ENCODE measurements at places on chromosomes 7 and 10.
A peak's percentile ranks its signal among the peaks of the same experiment; 100 is the strongest.

DNA sequence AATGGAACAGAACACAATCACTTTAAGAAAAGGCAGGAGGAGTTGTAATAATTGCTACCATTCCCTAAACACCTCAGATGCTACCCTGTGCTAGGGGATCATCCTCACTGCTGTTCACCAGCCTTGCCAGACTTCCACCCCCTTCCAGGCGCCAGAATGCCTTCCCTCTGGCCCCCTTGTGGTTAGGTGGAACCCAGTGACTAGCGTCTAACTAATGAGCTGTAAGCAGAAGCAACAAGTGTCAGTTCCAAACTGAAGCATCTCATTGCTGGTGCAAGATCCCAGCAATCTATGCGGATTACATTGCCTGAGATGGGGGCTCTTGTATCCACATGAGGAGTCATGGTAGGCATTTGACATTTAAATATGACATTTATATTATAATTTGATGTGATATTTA, 86.6 kb downstream of the FRMD4A start:
- DNase-seq = no peak

GRCh38 chr7:81870608-81871007, 100.8 kb upstream of the HGF start:
- DNase-seq = no peak

DNA sequence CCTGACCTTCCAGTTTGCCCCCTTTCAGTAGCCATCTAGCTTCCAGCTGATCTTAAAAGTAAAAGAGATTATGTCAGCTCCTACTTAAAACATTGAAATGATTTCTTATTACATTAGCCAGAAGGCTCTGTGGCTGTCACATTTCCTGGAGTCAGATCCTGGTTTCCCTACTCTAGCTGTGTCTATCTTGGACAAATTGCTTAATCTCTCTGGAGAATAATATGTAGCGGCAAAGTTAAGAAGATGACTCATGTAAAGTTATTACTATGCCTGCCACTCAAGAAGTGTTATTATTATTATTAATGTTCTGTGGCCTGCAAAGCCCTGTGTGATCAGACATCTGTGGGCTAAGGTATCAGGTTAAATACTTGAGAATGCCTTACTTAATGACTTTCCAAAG, 107.2 kb downstream of the RUNDC3B start:
- peak; percentile 0 for DNase-seq

DNA sequence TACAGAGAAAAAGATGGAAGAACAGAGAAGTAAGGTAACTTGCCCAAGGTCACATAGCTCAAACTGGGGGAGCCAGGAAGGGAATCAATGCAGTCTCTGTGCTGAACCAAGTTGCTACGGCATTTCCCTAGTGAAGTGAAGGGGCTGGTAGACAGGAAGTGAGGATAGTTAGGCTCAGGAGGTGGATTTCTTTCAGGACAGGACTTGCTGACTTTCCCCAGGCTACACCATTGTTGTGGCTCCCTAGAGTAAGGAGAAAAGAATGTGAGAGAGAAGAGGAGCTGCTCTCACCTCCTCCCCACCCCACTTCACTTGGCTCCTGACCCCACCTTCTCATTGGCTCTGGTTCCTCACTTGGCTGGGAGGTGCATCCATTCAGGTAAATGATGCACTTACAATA, 316.9 kb downstream of the INHBA start:
- no peak for DNase-seq

DNA sequence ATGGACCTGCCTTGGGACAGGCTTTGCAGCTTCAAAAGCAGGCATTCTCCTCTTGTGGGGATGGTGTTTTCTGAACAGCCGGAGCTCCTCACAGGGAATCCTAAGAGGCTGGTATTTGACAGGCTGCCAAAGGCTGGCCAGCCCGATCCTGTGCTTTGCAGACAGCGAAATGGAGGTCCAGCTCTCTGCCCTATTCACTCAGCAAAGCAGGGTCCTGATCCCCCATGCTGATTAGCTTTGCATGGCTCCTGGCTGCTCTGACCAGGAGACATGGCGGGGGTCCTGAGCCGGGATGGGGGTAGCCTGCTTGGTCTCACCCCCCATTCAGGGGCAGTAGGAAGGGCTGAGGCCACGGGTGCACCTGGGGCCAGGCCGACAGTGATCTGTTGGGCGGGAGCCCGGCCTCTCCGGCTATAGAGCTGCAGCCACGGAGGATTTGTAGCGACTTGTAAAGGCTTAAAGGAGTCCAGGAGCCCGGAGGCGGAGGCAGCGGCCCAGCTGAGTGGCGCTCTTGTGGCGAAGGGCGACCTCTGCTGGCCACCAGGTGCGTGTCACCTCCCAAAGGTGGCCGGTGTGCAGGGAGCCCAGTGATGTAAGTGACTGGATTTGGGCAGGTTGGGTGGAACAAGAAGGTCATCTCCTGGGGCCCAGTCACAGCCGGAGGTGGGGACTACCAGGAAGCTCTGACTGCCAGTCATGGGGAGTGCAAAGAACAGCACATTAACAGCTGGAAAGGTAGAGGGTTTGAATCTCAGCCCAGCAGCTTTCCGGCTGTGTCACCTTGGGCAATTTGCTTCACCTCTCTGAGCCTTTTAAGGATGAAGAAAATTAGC, 126.5 kb downstream of the ZMIZ1 start:
- peak; percentile 80 for DNase-seq

DNA sequence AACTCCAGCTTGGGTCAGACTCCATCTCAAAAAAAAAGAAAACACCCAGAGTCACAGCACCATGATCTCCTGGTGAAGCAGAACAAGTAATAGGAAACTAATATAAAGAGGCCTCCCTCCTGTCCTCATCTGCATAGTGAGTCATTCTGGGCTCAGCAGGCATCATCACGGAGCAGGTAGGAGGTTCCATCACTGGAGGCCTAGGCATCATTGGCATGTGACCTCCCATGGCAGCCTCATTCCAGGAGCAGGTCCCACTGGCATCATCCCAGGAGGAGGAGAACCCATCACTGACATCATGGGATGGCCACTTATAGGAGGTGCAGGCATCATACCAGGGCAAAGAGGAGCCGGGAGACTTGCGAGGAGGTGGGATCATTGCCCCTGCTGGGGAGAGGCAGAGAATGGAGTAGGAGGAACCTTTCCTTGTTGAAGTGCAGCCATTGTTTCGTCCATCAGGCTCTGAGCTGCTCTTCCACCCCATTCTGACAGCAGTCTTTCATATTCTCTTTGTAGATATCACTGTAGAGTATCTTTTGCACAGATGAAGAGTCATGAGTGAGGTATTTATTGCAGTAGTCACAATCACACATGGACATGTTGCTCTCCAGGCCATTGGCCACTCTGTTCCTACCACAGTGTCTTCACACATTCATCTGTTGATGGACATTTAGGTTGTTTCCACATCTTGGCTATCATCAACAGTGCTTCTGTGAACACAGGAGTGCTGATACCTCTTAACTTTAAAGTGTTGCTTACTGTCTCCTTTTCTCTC, 73.8 kb downstream of the OSBPL3 start:
- DNase-seq = no peak

GRCh38 chr7:109407756-109408155, 838.1 kb downstream of the DNAJB9 start:
- DNase-seq = no peak

GRCh38 chr7:12907774-12908173, 220.3 kb downstream of the ARL4A start:
- no peak for DNase-seq

- peak; percentile 59 for DNase-seq
Observed at GRCh38 chr10:97612386-97612785, 20.9 kb downstream of the MORN4 start.

DNA sequence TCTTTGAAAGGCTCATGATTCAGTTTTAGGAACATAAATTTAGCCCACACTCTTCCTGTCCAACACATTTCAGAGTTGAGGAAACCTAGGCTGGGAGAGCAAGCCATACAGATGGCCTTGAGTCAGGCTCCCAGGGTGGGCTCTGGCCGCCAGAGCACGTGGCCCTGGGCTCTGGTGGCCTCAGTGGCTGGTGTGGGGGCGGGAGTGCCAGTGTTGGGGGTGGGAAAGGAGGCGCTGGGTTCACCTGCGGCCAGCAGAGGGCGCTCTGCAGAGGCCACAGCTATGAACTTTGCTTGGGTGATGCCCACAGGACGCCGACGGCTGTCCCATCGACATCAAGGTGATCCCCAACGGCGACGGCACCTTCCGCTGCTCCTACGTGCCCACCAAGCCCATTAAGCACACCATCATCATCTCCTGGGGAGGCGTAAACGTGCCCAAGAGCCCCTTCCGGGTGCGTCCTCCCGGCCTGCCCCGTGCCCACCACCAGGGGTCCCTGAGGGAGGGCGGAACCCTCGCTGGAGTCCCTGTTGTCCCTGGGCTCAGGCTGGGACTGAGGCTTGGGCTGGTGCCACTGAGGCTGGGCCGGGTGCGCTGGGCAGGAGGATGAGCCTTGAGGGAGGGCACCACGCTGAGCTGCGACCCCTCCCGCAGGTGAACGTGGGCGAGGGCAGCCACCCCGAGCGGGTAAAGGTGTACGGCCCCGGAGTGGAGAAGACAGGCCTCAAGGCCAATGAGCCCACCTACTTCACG, 11.9 kb downstream of the FLNC start:
- peak; percentile 55 for DNase-seq

GRCh38 chr7:49483142-49483541, 290.3 kb upstream of the VWC2 start:
- no peak for DNase-seq

DNA sequence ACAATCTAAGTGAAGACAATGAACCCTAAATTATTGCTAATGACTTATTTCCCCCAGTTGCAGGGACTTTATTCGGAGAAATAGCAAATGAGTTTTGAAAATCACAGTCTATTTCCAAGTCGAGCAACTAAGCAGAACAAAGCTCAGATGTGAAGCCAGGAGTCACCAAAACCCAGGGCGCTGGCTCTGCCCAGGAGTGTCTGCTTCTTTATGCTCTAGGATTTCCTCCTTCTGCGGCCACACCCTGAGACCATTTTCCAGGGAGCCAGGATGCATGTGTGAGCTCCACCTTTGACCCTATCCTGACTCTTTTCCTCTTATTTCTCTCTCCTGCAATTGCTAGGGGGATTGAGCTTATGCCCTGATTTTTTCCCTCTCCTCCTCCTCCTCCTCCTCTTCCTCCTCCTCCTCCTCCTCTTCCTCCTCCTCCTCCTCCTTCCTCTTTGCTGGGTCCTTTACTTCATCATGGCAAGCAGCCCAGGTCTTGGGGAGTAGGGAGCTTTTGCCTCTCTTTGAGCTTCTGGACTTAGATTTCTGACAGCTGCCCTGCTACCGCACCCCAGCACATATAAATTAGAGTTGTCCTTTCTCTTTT, 234.4 kb downstream of the ARL4A start:
- DNase-seq = no peak

GRCh38 chr10:131248376-131249165, 63.0 kb downstream of the TCERG1L start:
- DNase-seq = no peak

GRCh38 chr10:97704341-97704740, 9.2 kb upstream of the MARVELD1 start:
- DNase-seq = no peak

DNA sequence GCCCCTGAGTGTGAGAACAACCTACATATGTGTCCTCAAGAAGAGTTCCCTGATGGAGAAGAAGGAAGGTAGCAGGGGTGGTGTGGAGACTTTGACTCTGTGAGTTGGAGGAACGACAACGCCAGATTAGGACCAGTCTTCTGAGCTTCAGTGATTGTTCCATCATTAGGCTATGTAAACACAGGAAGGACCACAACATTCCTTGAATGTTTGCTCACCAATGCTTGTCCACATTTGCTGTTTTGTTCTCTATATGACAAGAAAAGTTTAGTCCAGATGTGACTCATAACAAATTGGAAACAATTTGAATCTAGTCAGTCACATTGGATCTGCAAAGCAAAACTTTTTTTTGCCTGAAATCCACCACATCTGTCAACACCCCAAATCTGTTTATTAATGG, 62.7 kb downstream of the ENTPD1 start:
- peak; percentile 85 for DNase-seq

- peak; percentile 81 for DNase-seq
Observed at GRCh38 chr7:25851332-25852210, 300.4 kb upstream of the NFE2L3 start.

DNA sequence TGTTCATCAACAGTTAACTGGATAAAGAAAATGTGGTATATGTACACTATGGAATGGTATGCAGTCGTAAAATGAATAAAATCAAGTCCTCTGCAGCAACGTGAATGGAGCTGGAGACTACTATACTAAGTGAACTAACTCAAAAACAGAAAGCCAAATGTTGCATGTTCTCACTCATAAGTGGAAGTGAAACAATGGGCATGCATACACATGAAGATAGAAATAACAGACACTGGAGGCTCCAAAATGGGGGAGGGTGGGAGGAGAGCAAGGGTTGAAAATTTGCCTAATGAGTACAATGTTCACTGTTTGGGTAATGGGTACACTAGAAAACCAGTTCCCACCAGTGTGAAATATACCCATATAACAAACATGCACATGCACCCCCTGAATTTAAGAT, 179.5 kb downstream of the ZWINT start:
- DNase-seq = no peak

DNA sequence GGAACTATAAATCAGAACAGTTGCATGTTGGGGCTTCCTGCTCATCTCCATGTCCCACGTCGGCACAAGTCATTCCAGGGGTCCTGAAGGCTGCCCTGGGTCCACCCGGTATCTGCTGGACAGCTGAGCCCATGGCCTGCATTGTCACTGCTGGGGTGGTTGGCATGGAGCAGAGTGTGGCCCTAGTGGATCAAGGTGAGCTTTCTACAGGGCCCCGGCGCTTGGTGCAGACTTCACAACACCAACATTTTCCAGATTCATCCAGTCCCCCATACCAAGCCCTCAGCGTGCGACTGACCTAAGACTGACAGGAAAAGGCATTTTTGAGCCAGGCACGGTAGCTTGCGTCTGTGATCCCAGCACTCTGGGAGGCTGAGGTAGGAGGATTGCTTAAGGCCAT, 175.5 kb upstream of the LYZL2 start:
- no peak for DNase-seq

DNA sequence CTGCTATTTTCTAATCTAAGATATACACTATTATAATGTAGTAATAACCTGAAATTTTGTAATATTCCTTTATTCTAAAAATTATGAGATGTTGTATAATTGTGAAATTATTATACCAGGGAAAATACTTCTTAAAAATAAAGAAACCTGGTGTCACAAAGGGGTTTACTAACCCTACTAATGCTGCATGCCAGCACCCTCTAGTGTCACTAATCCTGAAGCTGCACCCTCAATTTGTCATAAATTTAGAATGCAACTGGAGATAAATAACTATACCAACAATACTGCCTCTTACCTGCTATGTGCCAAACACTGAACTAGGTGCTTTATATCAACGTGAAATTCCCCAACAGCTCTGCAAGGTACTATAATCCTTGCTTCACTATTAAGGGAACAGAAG, 30.8 kb downstream of the TM9SF3 start:
- peak; percentile 13 for DNase-seq

DNA sequence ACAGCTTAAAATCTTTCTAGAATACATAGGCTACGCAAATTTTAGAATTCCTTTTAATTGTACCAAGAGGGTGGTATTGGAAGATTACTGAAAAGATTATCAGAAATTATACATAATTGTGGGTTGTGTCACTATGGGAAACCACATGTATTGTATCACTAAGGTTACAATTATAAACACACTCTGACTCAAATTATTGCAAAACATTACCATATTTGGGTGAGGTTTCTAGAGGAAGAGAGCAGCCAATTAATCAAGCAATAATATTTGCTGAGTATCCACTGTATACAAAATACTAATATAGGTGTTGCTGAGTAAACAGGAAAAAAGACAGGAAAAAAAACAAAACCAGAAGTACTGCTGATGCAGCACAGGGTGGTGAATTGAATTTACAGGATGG, 3.1 kb upstream of the CAPZA2 start:
- DNase-seq = peak; percentile 67

GRCh38 chr10:1159131-1160061, 103.2 kb downstream of the WDR37 start:
- no peak for DNase-seq

Measured in fibroblast of skin of scalp (primary cell).